ENCODE measurements at places on chromosomes 2 and 18. TPM values are rescaled to one million over a fixed set of nuclear protein-coding genes. Genes with fewer than 3 reads are reported as not detected.

GRCh38 chr18:26103579-26103978, 13.2 kb upstream of the SS18 start:
- no peak for DNase-seq

DNA sequence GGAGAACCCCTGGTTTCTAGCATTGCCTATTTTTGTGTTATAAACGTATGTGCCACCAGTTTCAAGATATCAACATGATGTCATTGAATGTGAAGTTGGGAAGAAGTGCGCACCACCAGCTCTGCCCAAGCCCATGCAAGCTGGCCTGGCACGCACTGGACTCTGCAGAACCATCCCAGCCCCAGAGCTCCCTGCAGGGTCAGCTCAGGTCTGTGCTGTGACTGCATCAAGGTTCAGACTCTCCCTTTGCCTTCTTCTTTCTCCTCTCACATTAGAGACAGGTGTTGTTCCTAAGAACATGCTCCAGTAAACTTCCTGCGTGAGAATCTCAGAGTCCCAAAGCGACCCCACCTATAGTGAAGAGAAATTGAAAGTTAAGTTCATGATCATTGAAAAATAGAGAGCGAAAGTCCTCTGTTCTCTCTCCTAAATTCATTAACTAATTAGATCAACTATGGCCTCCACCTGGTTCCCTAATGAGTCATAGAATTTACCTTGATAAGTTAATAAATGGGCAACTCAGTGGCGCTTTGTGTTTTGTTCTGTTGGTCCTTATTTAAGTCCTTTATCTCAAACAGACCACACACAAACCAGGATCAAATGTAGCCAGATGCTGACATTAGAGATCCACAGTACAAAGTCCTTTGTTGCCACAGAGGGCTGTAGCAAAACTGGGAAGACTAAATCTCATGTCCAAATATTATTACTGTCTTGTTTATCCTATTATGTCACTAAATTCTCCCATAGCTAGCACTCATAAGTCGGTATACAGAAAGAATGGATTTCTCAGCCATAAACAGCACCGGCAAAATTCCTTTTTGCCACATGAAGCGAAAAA, 432.3 kb downstream of the STK39 start:
- no peak for DNase-seq

DNA sequence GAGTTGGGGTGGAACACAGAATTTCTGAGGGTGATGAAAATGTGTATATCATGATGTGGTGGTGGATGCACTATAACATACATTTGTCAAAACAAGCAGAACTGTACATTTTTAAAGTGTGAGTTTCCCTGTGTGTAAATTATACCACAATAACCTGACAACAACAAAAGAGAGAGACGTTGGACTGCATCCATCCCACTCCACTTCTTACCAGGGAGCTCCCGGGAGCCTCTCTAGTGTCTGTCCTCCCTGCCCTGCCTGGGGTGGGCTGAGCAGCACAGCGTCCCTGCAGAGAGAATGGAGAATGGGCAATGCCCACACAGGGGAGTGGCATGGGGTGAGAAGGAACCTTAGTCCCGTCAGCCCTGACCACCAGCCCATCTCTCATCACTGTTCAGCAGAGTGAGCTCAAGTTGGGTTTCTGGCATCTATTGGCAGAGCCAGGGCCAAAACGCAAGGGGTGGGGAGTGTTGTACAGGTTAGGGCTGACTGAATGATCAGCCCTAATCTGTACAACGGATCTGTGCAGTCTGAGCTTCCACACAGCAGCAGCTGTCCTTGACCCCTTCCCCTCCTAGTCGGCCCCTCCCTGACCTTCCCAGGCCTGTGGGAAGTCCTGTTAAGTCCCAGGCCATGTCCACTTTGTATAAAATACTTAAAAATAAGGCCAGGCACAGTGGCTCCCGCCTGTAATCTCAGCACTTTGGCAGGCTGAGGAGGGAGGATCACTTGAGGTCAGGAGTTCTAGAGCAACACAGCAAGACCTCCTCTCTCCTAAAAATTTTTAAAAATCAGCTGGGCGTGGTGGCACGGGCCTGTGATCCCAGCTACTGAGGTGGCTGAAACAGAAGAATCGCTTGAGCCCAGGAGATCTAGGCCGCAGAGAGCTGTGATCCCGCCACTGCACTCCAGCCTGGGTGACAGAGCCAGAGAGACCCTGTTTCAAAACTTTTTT, 3.3 kb upstream of the PROC start:
- no peak for DNase-seq

GRCh38 chr2:47062681-47063537, 92.2 kb downstream of the STPG4 start:
- DNase-seq = no peak

GRCh38 chr2:104378853-104379374, 475.0 kb upstream of the POU3F3 start:
- DNase-seq = peak; percentile 82

DNA sequence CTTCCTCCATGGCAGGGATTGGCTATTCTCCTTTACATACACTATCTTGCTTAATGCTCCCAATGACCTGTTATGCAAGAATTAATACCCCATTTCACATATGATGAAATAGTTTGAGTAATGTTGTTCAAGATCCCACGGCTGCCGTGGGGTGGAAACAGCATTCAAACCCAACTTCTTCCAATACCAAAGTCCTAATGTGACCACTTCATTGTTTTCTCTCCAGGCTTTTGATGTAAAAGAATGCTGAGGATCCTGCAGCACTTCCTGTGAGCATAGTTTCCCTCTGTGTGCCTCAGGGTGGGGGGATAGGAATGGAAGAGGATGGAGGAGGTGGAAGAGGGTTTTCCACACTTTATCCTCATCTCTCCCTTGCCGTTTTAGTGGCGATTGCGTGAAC, 199.4 kb downstream of the IRS1 start:
- DNase-seq = no peak

DNA sequence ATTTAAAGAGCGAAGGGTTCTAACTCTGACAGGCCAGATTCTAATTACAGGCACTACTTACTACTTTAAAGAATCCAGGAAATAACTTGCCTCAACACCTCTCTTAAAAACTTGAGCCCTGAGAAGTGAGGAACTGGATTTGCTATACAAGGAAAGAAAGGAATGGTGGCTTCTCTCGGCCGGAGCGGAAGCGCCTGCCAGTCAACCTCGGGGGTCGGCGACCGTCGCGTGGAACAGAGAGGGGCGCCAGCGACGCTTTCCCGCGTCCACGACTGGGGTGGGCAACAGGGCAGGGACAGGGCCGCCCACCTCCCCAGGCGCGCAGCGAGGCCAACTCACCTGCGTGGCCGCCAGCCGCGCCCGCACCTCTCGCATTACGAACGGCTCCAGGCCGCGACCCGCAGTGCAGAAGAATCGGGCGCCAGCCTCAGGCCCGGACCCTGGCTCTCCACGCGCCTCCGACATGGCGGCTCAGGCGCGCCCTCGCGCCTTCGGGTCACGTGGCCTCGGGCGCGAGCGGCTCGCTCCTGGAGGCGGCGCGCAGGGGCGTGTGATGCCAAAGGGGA, at the start of gene THUMPD2:
THUMPD2 (minus strand) TSS at position 484 of the 566 bp plus-strand sequence; CDS start at position 465, 19 bp downstream.
- peak; percentile 93 for DNase-seq

- DNase-seq = no peak
Observed at GRCh38 chr18:47911877-47912276, 18.6 kb downstream of the SMAD2 start.

- no peak for DNase-seq
Observed at GRCh38 chr2:76749858-76750257, 772.3 kb downstream of the LRRTM4 start.

DNA sequence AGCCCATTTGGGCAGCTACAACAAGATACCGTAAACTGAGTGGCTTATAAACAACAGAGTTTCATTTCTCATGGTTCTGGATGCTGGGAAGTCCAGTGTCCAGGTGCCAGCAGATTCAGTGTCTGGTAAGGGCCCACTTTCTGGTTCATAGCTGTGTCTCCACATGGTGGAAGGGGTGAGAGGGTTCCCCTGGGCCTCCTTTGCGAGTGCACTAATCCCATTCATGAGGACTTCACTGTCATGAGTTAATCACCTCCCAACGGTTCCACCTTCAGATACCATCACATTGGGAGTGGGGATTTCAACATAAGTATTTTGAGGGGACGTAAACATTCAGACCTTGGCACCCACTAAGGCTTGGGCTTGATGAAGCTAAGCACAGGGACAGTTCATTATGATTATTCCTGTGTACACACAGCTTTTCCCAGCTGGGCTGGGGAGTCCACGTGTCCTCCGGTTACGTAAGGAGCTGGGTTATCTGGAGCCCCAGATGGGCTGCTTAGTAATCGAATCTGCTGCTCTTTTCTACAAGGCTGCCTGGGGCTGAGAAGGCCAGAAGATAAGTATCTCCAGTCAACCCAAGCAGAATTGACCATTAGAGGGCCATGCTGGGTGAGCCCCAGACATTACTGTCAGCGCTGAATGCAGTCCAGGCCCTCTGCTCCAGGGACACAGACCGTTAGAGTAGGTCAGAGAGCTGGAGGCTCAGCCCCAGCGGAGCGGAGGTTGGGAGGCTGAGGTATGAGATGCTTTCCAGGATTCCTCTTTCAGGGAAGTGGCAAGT, 42.7 kb downstream of the EPAS1 start:
- DNase-seq = no peak

- no peak for DNase-seq
Observed at GRCh38 chr2:134671513-134671912, 47.3 kb downstream of the TMEM163 start.

DNA sequence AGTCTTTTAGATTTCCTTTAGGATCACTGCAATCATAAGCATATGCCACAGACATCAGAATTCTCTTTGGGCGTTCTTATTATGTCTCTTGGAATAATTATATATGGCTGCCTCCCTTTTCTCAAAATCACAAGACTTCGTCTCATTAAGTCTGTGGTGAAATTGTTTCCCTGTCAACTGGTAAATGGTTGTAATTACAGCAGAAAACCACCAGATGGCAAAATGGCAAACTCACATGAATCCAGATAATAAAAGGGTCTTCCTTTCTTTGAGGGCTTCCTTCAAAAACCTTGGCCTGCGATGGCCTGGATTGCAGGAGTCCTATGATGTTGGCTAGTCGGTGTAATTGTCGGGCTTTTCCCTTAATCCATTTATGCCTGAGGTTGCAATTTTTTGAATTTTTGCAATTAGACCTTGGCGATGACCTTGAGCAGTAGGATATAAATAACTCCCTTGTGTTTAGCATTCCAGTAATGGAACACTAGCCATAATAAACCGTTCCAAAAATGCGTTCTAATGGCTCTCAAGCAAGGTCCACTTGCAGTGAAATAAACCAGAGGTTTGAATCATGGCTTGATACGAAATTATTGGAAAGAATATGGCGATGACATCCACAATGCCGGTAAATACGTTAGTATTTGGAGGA, 656.4 kb downstream of the MBD2 start:
- peak; percentile 15 for DNase-seq

GRCh38 chr2:135256531-135257260, 204.6 kb downstream of the RAB3GAP1 start:
- no peak for DNase-seq

DNA sequence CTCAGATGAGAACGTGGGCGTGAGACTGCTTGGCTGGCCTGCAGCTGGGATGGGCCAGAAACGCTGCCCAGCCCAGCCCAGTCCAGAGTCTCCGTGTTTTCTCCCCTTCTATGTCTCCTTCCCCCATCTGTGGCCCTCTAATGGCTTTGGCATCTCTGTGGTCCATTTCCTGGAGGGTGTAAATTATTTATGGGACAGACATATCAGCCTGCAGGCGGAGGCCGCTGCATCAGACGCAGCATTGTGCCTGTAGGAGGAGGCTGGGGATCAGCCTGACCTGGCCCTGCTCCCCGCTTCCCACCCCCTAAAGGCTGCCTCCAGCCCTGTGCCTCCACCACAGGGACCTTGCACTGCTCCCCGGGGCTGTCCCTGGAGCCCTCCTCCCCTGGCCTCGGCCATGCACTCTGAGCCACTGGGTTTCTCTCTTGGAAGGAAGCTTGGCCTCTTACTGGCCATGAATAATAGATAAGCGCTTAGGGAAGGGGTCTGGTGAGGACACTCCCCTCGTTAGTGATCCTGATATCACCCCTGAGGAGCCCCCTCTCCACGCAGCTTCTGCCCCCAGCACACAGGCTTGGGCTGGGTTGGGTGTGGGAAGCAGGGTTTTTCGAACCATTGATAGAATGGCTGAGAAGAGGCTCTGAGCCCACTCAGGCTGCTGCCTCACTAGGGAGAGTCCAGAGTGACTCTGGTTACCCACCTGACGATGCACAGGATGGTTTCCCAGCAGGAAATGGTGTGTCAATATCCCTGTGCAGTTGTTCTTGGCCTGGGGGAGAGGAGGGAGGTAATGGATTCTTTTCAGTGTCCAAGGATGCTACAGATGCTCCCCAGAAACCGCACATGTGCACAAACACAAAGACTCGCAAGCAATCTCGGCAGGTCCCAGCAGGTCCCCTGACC, 185.5 kb downstream of the MYCN start:
- DNase-seq = no peak

DNA sequence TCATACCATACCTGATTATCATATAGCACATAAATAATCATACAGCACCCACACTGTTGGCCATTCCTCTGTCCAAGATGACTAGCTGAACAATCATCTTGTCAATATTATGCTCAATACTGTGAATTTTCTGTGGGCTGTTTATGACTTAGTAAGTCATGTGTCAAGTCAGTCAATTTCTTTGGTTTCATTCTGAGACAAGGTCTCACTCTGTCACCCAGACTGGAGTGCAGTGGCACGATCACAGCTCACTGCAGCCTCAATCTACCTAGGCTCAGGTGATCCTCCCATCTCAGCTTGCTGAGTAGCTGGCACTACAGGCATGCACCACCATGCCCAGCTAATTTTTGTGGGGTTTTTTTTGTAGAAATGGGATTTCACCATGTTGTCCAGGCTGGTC, 5.7 kb downstream of the MCM6 start:
- DNase-seq = no peak

- DNase-seq = peak; percentile 21
Observed at GRCh38 chr2:56334622-56335021, 150.8 kb downstream of the CCDC85A start.

DNA sequence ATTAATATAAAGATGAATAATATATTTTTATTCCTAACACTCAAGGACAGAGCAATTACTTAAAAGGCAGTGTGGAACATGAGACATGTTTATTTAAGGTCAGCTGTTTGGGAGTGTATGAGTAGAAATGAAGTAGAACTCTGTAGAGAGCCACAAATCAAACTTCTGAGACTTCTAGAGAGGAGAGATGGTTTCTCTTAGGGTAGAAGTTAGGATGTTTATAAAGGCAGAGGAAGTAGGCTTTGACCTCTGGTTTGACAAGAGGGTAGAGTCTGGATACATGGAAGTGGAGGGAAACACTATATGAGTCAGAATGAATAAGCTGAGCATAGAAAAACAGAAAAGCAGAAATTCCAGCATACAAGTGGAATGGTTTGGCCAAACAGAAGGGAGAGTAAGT, 262.1 kb upstream of the KLHL14 start:
- no peak for DNase-seq

- no peak for DNase-seq
Observed at GRCh38 chr2:218924757-218925156, 34.7 kb upstream of the CDK5R2 start.

Gene SUCLG1
- polyA plus RNA-seq = 76.3 TPM

Gene TMEM247
- polyA plus RNA-seq = not detected

Gene MBD2
- polyA plus RNA-seq = 44.3 TPM

Gene MSH6
- polyA plus RNA-seq = 47.6 TPM

Gene SPATS2L
- 193 TPM for polyA plus RNA-seq

Gene EMILIN1
- 95.9 TPM for polyA plus RNA-seq

Gene POTEE
- polyA plus RNA-seq = not detected

Gene KCNG2
- 0.46 TPM for polyA plus RNA-seq
